WTC11 (cell line): ENCODE measurements at places on chromosomes 2 and 18. TPM values are rescaled to one million over a fixed set of nuclear protein-coding genes. Genes with fewer than 3 reads are reported as not detected.

SLC11A1 gene
- 0.25 to 0.55 TPM (median 0.31 TPM) in 3 replicates for total RNA-seq

DNA sequence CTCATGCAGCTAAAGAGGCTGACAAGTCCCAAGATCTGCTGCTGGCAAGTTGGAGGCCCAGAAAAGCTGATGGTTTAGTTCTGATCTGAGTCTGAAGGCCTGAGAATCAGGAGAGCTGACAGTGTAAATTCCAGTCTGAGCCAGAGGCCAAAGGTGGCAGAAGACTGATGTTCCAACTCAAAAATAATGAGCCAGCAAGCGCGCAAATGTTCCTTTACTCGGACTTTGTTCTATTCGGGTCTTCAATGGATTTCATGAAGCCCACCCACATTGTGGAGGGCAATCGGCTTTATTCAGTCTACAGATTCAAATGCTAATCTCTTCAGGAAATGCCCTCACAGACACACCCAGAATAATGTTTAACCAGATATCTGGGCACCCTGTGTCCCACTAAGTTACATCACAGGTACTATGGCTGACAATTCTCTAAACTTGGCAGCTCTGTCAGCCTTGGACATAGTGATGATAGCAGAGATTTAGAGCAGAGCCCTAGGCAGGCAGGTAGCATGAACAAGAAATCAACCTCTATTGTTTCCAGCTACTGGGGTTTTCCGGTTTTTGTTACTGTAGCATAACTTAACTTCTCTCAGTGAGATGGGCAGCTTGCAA, 318.5 kb downstream of the HRH4 start:
- peaks cover 23% of the 10 kb centered on the region for H3K4me1 ChIP-seq
- no peak overlapping the region for H3K27ac ChIP-seq
- H3K4me3 ChIP-seq, result no peak overlapping the region

DNA sequence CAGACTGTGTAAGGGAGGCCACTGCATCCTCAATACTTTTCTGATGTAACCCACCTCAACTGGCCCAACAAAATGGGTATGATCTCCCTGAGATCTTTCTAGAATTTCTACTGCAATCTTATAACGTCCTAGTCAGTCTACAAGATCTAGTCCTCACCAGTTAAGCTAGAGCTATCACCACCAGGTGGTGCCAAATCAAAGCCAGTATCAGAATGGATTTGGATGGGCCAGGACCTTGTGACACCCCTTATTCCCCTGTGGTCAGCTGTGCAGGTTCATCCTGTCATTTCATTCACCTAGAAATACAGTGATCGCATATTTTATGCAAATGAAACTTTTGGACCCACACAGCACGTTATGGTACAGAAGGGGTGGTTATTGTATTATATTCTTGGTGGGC, 90.3 kb downstream of the OLA1 start:
- no peak overlapping the region for H3K4me3 ChIP-seq
- H3K27me3 ChIP-seq, result no peaks in the 10 kb centered on the region
- H3K27ac ChIP-seq, result no peak overlapping the region
- peak; percentile 69 for DNase-seq
- H3K36me3 ChIP-seq, result no peaks in the 10 kb centered on the region

DNA sequence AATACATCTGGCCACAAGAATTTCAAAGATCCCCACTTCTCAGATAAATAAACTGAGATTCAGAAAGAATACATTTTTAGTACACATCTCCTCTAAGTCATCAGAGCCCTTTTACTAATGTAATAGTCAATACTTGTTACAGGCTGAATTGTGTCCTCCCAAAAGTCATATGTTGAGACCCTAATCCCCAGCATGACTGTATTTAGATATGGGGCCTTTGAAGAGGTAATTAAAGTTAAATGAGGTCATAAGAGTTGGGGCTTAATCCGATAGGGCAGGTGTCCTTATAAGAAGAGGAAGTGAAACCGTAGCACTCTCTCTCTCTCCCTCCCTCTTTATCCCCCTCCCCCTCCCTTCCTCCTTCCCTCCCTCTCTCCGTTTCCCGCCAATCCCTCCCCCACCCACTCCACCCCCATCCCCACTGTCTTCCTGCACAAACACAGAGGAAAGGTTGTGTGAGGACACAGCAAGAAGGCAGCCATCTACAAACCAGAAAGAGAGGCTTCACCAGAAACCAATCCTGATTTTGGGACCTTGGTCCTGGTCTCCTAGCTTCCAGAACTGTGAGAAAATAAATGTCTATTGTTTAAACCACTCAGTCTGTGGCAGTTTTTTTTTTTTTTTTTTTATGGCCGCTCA, 66.6 kb upstream of the ZNF397 start:
- no peak overlapping the region for H3K4me3 ChIP-seq
- peaks cover 14% of the 10 kb centered on the region for H3K36me3 ChIP-seq
- no peak for DNase-seq
- H3K27ac ChIP-seq, result no peak overlapping the region

MAP2 gene
- total RNA-seq, result 3.7 to 7.6 TPM (median 3.7 TPM) in 3 replicates
